ENCODE measurements at places on chromosomes 12 and 14. TPM values are rescaled to one million over a fixed set of nuclear protein-coding genes. Genes with fewer than 3 reads are reported as not detected.

GRCh38 chr12:77131977-77132490 is 66.7 kb upstream of the E2F7 start:
- DNase-seq = no peak

DNA sequence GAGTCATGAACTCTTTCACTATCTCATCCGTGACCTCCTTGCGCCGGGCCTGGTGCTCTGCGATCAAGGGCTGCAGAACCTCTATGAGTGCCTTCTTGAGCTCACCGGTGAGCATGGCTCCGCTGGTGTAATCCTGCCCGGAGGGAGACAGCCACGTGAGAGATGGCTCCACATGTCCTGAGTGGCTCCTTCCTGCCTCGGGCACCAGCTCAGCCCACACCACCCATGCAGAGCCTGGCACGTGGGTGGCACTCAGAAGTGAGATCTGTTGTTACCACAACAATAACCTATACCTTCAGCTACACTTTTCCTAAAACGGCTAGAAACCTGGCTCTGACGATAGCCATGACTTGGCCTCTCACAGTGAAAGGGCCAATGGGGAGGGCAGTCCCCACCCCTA is 11.8 kb downstream of the SLC25A47 start:
- DNase-seq = no peak

DNA sequence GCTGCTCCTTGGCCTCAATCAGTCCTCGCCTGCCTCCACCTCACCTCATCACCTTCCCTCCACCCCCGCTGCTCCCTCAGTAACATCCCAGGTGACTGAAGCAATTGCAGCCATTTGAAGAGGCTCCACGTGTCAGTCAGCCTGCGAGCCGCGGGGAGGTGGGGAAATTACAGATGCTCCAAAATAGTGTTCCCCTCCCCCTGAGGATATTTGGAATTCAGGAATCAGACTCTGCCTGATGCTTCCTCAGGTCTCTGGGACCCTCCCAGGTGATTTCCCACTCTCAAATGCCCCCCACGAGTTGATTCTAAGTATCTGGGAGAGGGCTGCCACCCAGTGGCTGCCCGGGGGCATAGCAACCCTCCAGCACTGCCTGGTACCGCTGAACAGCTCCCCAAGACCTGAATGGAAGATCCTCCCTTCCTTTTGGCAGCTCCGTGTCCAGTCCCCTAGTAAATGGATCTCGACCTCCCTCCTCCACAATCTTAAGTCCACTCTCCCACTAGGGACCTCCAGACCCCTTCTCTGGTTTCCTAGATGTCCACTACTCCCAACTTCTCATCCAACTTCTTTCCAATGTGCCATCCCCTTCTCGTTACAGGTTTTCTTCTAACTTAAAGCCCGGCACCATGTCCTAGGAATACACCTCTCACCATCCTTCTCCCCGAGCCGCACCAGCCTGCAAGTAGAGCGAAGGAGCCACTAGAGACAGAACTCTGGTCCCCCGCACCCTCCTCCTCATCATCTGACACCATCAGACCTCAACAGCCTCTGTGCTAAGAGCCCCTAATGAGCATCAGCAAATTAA is 1.4 kb upstream of the ASIC1 start:
- DNase-seq = no peak

GRCh38 chr12:107360482-107360881 is 267.1 kb upstream of the CRY1 start:
- DNase-seq = no peak

- no peak for DNase-seq
These were observed 75.3 kb downstream of the ITPK1 start for GRCh38 chr14:93040443-93040842.

- no peak for DNase-seq
These were observed 3.5 kb upstream of the PTPN6 start for GRCh38 chr12:6947615-6948014.

- no peak for DNase-seq
These were observed 316.3 kb downstream of the NUAK1 start for GRCh38 chr12:105822131-105823105.

DNA sequence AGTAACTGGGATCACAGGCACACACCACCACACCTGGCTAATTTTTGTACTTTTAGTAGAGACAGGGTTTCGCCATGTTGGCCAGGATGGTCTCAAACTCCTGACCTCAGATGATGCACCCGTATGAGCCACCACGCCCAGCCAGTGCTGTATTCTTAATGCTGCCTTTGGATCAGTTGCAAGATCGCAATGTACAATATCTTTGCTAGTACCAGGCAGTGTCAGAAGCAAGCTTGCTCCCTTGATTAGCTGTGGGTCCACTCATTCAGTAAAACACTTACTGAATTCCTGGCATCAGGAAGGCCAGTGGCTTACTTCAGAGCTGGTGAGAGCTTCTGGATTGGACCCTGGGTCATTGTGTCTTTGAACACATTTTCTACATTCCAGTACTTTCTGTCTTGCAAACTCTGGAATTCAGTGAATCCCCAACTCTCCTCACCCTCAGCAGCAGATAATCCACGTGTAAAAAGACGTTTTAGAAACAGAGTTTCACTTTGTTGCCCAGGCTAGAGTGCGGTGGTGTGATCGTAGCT is 1183.7 kb downstream of the AACS start:
- no peak for DNase-seq

DNA sequence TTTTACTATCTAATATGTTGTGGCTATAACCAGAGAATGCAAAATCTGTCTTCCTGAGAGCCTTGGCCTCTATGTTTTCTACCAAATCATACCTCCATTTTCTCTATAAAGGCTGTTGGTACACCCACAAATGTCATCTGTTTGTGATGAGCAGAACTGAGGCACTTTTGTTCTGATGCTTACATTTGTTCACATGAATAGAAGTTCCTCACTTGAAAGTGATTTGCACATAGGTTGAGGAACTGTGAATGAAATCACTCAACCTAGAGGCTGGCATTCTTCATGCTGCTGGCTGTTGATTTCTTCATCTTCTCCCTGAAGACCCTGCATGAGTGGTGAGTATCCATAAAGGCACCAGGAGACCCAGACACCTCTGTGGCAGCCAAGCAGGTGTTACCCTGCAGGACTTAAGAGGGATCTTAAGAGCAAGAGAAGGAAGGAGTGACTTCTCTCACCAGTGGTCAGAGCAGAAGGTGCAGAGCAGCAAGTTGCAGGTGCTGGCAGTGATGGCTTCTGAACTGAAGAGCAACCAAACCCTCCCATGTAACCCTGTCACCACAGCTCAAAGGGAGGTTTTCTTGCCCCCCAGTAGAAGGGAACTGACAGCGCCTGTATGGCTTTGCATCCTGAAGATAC is 110.3 kb downstream of the HMGA2 start:
- no peak for DNase-seq

DNA sequence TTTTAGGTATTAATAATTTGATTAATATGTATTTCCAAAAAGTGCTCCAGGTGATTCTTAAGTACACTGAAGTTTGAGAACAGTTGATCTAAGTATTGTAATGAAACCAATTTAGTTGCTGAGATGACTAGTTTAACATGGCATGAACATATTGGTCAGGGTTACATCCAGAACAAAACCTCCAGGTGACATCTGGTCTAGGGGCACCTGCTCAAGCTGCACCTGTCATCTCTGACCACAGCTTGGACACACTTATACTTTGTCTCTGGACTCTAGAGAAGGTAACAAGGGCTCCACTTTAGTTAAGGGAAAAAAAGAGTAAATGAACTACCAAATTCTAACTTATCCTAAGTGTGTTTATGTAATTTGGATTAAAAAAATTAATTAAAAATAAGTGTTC is 8.1 kb downstream of the ARID2 start:
- DNase-seq = no peak

DNA sequence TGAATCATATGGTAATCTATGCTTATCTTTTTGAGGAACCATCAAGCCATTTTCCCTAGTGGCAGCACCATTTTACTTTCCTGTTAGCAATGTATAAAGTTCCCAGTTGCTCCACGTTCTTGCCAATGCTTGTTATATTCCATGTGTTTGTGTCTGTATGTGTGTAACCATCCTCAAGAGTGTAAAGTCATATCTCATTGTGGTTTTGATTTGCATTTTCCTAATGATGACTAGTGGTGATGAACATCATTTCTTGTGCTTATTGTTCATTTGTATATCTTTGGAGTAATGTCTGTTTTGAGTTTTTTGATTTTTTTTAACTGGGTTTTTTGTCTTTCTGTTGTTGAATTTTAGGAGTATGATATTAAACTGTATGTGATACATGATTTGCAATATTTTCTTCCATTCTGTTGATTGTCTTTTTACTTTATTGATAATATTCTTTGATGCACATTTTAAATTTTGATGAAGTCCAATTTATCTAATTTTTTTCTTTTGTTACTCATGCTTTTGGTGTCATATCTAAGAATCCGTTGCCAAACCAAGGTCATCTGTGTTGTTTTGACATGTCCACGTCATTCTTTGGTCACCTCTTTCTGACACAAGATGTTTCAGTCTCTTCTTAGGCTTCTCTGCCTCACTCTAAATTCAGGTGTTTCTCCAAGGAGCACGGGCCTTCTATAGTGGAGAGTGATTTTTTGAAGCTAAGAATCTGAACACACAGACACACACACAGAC is 36.1 kb downstream of the PPHLN1 start:
- no peak for DNase-seq

- no peak for DNase-seq
These were observed 12.3 kb upstream of the CHPT1 start for GRCh38 chr12:101685092-101685491.

GRCh38 chr14:77052281-77053044 is 24.0 kb upstream of the IRF2BPL start:
- DNase-seq = no peak

- DNase-seq = no peak
These were observed 63.6 kb downstream of the CRADD start for GRCh38 chr12:93740751-93741150.

GRCh38 chr14:51884086-51884927 is 23.9 kb downstream of the GNG2 start:
- peak; percentile 67 for DNase-seq

DNA sequence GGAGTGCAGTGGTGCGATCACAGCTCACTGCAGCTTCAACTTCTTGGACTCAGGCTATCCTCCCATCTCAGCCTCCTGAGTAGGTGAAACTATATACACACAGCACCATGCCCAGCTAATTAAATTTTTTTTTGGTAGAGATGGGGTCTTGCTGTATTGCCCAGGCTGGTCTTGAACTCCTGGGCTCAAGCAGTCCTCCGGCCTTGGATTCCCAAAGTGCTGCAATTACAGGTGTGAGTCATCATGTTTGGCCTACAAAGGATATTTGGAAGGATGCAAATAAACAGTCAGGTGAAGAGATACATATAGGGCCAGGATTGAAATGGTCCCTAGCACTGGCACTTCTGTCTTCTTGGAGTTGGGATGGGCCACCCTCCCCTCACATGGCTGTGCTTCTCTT is 23.9 kb downstream of the RCOR1 start:
- DNase-seq = no peak

- DNase-seq = no peak
These were observed 960.0 kb downstream of the DIO2 start for GRCh38 chr14:79251278-79251677.

SP1 gene
- 44.6 TPM for polyA plus RNA-seq

KCNH3 gene
- 0.01 TPM for polyA plus RNA-seq

CAPZA3 gene
- not detected for polyA plus RNA-seq

CD69 gene
- not detected for polyA plus RNA-seq

NKX2-1 gene
- not detected for polyA plus RNA-seq

KLHL33 gene
- polyA plus RNA-seq = 0.06 TPM

EFS gene
- polyA plus RNA-seq = 6.6 TPM

GDF11 gene
- polyA plus RNA-seq = 4.2 TPM

KLRK1 gene
- not detected for polyA plus RNA-seq

LPAR5 gene
- polyA plus RNA-seq = not detected

Measured in AG04450 (cell line).